ENCODE measurements at places on chromosomes 3 and 15.

DNA sequence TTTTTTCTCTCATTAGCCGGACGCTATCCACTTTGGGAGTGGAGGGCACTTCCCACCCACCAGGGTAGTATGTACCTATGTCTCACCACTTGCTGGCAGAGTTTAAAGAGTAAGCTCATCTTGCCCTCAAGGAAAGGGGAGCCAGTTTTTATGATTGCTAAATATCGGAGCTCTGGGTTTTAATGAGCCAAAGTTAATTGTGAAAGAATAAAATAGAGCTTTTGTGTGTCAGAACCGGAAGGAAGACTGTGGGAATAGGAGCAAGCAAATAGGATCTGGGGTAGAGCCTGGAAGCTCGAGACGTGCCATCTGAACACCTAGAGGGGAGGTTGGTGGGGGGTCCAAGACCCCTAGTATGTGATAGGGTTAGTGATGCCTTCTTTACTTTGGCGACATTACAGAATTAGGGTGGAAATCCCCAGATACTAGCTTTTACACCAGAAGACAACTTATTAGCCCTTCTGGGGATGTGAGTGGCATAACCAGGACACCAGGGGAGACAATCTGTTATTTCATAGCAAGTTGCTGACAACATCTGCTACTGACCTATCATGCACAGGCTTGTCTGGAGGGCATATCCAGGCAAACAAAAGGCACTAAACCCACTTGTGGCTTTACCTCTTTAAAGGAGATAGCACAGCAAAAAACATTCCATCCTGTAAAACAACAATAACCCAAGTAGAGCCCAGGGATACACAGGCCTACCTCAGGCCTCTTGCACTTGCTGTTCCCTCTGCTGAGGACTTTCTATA lies 333.8 kb downstream of the ZNF621 start:
- no peak for DNase-seq

DNA sequence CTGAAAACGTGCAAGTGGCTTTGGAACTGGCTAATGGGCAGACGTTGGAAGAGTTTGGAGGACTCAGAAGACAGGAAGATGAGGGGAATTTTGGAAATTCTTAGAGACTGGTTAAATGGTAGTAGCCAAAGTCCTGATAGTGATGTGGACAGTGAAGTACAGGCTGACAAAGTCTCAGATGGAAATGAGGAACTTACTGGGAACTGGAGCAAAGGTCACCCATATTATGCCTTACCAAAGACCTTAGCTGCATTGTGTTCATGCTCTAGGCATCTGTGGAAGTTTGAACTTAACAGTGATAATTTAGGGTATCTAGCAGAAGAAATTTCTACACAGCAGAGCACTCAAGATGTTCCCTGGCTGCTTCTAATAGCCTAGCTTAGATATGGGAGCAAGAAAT lies 28.6 kb upstream of the SERPINI2 start:
- DNase-seq: no peak

- no peak for DNase-seq
These were observed 193.2 kb upstream of the TPRG1 start for GRCh38 chr3:188978421-188979171.

- DNase-seq: no peak
These were observed 80.4 kb downstream of the VGLL4 start for GRCh38 chr3:11563159-11563864.

- DNase-seq: no peak
These were observed 888.4 kb downstream of the ROBO1 start for GRCh38 chr3:78879295-78879860.

- DNase-seq: no peak
These were observed 71.4 kb upstream of the P3H2 start for GRCh38 chr3:190192087-190192486.

DNA sequence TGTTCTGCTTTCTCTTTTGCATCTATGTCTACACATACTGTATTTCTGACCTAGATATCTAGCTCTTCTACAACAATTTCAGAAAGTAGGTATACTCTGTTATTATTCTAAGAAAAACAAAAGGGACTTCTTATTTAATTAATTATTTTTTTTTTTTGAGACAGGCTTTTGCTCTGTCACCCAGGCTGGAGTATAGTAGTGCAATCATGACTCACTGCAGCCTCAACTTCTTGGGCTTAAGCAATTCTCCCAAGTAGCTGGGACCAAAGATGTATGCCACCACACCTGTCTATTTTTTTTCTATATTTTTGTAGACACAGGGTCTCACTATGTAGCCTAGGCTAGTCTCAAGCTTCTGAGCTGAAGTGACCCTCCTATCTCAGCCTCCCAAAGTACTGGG lies 130.6 kb downstream of the MBNL1 start:
- DNase-seq: no peak

DNA sequence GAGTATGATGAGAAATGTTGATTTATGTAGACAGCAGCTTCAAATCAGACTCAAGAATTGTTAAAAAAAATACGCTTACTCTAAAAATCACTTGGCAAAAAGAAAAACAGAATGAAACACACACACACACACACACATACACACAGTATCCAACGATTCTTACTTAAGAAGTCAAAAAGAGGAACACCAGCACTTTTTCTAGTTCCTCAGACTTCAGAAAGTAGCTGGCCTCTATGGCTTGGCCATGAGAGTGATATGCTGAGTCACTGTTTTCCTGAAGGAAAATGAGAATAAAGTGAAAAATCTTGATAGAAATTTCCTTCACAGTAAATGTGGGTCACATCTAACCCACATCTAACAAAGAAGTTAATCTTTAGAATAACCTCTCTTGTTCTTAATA lies 22.1 kb downstream of the CNTN3 start:
- no peak for DNase-seq

DNA sequence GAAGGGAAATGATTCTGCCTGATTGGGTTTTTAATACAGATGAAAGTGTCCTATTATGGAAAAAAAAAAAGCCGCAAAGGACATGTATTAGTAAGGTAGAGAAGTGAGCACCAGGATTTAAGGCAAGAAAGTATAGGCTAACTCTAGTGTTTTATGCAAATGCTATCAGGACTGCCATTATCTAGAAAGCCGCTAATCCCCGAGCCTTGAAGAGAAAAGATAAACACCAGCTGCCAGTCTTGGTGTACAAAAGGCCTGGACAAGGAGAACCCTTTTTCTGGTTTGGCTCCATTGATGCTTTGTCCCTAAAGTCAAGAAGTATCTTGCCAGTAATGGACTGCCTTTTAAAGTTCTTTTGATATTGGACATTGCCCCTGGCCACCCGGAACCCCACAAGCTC lies 8.6 kb upstream of the TRIM59 start:
- no peak for DNase-seq

- peak; percentile 56 for DNase-seq
These were observed at the start of gene CAMK2N2 for GRCh38 chr3:184261270-184261853. TSS of gene CAMK2N2 (minus strand) at chr3:184261553. CDS start at chr3:184261285, 268 bp downstream.

DNA sequence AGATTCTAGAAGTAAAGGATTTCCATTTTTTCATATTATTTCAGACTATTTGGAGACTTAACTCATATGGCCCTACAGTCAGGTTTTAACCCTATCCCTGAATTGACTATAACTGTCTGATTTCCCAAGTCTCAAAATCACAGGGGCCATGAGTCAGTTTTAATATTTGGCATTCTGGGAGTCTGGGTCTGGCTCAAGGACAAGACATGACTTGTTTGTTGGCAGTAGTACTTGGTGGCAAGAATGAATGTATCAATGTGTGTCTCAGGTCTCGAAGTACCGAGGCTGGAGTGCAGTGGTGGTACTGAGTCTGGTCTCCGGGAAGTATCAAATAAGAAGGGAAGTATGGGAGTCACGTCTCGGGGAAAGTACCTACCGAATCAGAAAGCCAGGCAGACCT lies 10.8 kb downstream of the UMPS start:
- DNase-seq: no peak

DNA sequence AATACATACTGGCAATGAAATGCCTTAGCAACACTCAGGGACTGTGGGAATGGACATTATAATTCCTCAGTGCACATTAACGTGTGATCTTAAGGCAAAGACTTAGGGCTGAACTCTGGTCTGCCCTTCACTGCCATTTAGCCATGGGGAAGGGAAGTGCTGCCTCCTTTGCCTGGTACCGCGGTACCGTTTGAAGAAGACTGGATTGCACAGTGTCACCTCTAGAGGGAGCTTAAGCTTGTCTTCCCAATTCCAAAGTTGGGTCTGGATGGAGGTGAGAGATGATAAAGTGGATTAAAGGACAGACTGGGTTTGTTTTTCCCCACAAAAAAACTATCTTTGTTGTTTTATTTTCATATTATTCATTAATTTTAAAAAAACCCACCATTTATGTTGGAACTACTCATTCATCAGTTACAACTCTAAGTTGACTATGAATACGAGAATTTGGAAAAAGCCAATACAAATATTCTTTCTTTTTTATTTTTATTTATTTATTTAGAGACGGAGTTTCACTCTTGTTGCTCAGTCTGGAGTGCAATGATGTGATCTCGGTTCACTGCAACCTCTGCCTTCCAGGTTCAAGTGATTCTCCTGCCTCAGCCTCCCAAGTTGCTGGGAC lies 60.0 kb upstream of the SYN2 start:
- DNase-seq: no peak

- DNase-seq: peak; percentile 81
These were observed at the start of gene KAT2B for GRCh38 chr3:20039765-20040547. TSS of gene KAT2B (plus strand) at chr3:20040446. CDS start at chr3:20040478, 32 bp downstream.

- no peak for DNase-seq
These were observed 51.0 kb upstream of the LMCD1 start for GRCh38 chr3:8450618-8451017.

GRCh38 chr3:108486941-108487340 lies 23.5 kb downstream of the MYH15 start:
- DNase-seq: no peak

DNA sequence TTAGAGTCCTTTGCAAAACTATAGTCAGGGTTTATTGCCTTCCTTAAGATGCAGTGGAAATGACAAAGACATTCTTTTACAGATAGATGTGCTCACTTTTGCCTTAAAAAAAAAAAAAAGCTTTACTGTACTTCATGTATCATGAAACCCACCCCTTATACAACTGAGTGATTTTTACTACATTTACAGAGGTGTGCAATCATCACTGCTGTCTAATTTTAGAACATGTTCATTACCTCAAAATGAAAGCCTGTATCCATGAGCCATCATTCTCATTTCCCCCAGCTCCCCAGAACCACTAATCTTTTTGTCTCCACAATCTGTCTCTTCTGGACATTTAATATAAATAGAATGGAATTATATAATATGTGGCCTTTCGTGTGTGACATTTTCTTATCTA lies 111.9 kb downstream of the NR1I2 start:
- no peak for DNase-seq

- no peak for DNase-seq
These were observed 136.7 kb upstream of the CHRM5 start for GRCh38 chr15:33831646-33832045.

GRCh38 chr15:74750751-74751150 lies 2.1 kb downstream of the CYP1A2 start:
- DNase-seq: no peak

DNA sequence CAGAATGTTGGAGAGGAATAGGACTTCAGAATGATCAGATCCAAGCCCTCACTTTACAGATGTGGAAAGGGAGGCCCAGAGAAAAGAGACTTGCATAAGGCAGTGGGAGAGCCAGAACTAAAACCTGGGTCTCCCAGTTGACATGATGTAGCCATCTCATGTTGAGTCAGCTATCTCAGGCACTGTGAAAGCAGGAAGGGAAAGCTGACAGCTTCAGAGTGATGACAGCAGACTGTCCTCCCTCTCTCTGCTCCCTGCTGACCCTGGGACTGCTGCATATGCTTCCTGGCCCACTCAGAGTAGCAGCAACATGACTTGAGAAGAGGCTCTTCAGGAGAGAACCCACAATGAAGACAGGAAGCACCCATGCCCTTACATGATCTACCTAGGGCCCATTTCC lies 14.7 kb downstream of the FHIT start:
- no peak for DNase-seq

GRCh38 chr15:31197497-31198414 lies 96.2 kb upstream of the TRPM1 start:
- DNase-seq: no peak

DNA sequence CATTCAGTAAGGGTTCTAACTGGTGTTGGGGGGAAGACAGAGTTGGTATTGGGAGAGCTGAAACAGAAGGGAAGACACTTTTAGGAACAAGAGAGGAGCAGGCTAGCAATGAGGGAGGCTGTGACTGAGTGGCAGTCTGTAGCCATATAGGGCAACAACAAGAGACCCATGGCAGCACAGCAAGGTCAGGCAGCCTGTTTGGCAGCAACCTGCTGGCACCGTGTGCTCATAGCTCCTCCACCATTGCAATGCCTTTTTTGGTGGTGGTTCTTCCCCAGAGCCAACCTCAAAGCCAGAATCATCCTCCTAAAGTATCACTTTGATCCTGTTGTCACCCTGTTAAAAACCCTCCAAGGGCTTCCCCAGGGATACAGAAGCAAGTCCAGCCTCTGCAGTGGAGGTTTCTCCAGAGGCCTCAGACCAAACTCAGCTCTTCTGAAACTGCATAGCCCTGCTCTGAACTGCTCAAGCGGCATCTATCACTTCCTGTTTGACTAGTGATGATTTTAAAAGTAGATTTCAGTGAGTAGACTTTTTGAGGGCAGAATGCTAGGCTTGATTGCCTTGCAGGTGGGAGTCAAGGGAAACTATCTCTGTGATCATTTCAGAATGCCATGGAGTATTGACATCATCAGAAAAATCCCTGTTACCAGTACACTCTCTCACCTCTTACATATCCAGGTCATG lies 176.9 kb downstream of the STAC start:
- no peak for DNase-seq

GRCh38 chr3:38992117-38992760 lies 59.5 kb downstream of the SCN11A start:
- no peak for DNase-seq

DNA sequence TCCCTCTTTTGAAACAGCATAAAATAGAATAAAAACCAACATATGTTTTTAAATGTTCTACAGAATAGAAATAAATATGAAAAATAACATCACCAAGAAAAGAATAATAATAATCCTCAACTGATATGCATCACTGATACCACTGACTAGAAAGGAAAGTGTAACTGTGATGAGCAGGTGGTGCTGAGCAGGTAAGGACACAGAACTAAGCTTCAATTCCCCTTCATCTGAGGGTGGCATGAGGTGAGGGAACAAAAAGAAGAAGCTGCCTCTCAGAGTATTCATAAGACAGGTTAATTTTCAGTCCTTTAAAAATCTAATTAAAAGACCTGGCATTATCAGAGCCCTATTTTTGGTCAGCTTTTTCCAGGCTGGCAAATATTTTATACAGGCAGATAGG lies 216.3 kb downstream of the PLCH1 start:
- DNase-seq: no peak

Measured in stimulated activated naive CD4-positive, alpha-beta T cell treated with Interleukin-2 at 50 U/mL for 16 hours (primary cell).